ENCODE measurements at places on chromosomes 7 and 10.

DNA sequence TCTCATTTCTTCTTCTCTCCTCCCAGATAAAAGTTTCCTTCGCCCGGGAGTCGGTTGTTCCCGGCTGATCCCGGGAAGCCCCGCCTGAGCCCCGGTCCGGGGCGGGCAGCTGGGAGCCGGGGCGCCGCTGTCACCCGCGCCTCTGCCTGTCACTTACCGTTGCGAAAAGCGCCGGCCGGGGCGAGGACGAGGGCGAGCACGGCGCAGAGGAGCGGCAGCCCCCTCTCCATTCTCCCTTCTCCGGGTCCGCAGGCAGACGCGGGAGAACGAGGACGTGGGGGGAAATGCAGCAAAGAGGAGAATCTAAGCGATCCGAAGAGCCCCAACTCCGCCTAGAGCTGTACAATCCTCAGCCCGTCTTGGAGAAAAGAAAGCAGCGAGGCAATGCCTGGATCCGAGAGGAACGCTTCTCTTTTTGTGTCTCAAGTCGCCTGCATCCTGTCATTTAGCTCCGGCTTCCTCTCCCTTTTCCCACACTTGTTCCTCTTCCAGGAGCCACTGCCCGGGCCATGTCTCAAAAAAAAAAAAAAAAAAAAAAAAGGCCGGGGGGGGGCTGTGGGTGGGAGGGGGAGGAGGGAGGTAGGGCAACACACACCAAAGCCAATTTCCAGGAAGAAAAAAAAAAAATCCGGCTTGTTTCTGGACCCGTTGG, at the start of gene NRP1:
Gene NRP1, minus strand, starts transcription at position 515 of the 652 bp plus-strand sequence. Its CDS starts 285 bp downstream, at position 230.
- peaks cover 37% of the 10 kb centered on the region for H3K4me1 ChIP-seq
- peak within 1 kb of the TSS; percentile 13 for H3K4me3 ChIP-seq
- peaks cover 35% of the 10 kb centered on the region for H3K27me3 ChIP-seq

DNA sequence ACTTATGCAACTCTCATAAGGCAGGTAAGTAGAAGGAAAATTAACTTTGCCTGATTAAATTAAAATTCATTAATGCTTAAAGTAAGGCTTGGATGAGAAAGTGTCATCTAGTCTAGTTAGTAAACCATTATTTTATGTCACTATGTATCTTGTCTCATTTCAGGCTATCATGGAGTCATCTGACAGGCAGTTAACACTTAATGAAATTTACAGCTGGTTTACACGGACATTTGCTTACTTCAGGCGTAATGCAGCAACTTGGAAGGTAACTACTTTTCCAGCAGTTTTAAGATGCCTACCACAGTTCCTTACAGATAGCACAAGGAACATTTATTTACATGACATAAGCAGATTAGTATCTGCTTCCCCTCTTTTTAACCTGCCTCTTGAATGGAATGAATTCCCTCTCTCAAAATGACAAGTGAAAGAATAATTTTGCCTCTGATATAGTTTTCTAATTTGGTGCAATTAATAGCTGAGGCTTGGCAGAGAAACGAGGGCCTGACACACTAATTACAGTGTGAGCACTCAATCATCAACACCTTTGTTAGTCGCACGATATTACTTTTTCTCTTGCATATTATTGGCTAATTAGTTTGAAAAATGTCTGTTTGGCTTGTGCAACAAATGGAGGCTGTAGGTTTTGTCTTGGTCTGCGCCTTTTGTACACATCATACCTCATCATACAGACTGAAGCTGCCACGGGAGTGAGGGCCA, 245.0 kb downstream of the FOXP2 start:
- no peak for DNase-seq
- H3K36me3 ChIP-seq, result no peaks in the 10 kb centered on the region
- no peak overlapping the region for H3K4me3 ChIP-seq
- H3K4me1 ChIP-seq, result no peaks in the 10 kb centered on the region
- no peaks in the 10 kb centered on the region for H3K27me3 ChIP-seq

GRCh38 chr10:97307441-97307840, 11.6 kb upstream of the FRAT1 start:
- DNase-seq, result no peak
- no peaks in the 10 kb centered on the region for H3K4me1 ChIP-seq
- no peak overlapping the region for H3K27ac ChIP-seq
- no peak overlapping the region for H3K4me3 ChIP-seq
- H3K27me3 ChIP-seq, result no peaks in the 10 kb centered on the region

DNA sequence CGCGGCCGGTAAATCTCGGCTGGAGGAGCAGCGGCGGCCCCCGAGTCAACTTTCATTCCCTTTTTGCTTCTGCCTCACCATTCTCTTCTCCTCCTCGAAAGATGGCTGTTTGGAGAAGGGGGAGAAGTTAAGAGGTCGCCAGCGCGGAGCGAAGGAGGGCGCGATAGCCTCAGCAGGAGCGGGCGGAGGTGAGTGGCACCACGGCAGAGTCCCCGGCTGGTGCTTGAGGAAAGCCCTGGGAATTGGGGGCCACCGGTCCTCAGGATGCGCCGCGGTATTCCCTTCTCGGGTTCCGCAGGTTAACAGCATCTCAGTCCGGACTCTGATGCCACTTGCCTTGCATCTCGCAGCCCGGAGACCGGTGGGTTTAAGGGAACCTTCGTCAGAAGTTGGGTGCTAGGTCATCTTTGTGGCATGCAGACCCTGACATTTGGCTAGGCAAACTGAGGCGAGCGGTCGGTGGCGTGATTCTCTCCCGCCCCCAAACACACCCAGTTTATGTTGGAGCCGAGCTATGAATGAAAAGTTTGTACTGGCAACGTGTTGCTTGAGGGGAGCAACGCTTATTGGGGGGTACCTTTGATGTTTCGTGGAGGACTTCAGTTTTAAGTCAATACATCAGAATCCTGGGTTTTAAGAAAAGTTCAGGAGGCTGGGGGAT, 59.5 kb upstream of the PRPS1L1 start:
- H3K4me1 ChIP-seq, result peaks cover 11% of the 10 kb centered on the region
- peak overlapping the region; percentile 76 for H3K4me3 ChIP-seq
- no peaks in the 10 kb centered on the region for H3K36me3 ChIP-seq

- H3K36me3 ChIP-seq, result no peaks in the 10 kb centered on the region
- H3K27ac ChIP-seq, result no peak overlapping the region
- H3K27me3 ChIP-seq, result no peaks in the 10 kb centered on the region
These were observed 23.0 kb downstream of the ASB15 start for GRCh38 chr7:123624527-123625183.

DNA sequence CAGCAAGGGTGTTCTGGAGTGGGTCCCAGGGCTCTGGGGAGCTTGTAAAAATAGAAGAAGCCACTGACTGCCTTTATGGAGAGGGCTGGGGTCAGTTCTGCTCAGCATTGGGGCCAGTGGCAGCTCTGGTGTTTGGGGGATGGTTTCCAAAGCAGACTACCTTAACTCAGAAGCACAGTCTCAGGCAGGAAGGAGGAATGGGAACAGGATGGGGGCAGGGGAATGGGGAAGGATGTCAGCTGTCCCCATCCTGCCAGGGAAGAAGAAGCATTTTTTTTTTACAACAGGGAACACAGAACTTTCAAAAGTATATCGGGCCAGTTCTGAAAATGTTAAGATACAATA, 28.8 kb downstream of the TSPAN15 start:
- H3K4me1 ChIP-seq, result no peaks in the 10 kb centered on the region
- H3K27ac ChIP-seq, result no peak overlapping the region
- H3K27me3 ChIP-seq, result no peaks in the 10 kb centered on the region
- H3K4me3 ChIP-seq, result no peak overlapping the region
- DNase-seq, result no peak
- H3K36me3 ChIP-seq, result no peaks in the 10 kb centered on the region

GRCh38 chr7:107972941-107973376, 30.0 kb downstream of the LAMB1 start:
- no peak overlapping the region for H3K4me3 ChIP-seq
- H3K27me3 ChIP-seq, result no peaks in the 10 kb centered on the region
- no peaks in the 10 kb centered on the region for H3K36me3 ChIP-seq
- H3K27ac ChIP-seq, result no peak overlapping the region
- DNase-seq, result no peak

DNA sequence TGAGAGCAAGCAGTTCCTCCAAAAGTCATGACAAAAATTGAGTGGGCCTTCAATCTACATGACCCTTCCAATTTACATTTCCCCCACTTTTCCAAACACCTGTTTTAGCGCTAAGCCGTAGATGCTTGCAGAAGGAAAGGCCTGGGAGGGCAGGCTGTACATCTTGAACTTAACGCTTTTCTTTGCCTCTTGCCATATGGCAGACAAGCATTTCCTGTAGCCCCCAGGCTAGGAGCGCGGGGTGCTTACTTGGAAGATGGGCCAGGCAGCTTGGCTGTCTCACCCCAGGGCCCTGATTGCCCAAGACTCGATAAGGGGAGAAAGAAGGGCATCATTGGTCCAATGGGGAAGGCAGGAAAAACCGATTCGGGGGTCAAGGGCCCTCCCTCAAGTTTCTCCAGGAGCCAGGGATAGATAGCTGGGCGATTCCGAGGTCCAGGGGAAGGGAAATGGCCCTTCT, 1.8 kb downstream of the HOXA10 start:
- no peak for DNase-seq
- peak overlapping the region; percentile 96 for H3K27ac ChIP-seq
- H3K4me1 ChIP-seq, result peaks cover 8% of the 10 kb centered on the region
- no peaks in the 10 kb centered on the region for H3K27me3 ChIP-seq
- H3K4me3 ChIP-seq, result peak overlapping the region; percentile 78
- peaks cover 4% of the 10 kb centered on the region for H3K36me3 ChIP-seq

- H3K4me1 ChIP-seq, result peaks cover 13% of the 10 kb centered on the region
- no peaks in the 10 kb centered on the region for H3K27me3 ChIP-seq
- no peak overlapping the region for H3K4me3 ChIP-seq
- peak; percentile 21 for DNase-seq
These were observed 26.1 kb downstream of the WAC start for GRCh38 chr10:28558923-28559508.

- H3K4me1 ChIP-seq, result peaks cover 43% of the 10 kb centered on the region
- H3K4me3 ChIP-seq, result peak overlapping the region; percentile 71
- H3K27ac ChIP-seq, result peak overlapping the region; percentile 66
- peaks cover 25% of the 10 kb centered on the region for H3K36me3 ChIP-seq
These were observed 376 bp downstream of the GNA12 start for GRCh38 chr7:2843711-2844152.

- DNase-seq, result no peak
- H3K4me3 ChIP-seq, result no peak overlapping the region
- no peaks in the 10 kb centered on the region for H3K4me1 ChIP-seq
- no peaks in the 10 kb centered on the region for H3K36me3 ChIP-seq
- no peaks in the 10 kb centered on the region for H3K27me3 ChIP-seq
- no peak overlapping the region for H3K27ac ChIP-seq
These were observed 39.0 kb downstream of the DIP2C start for GRCh38 chr10:650441-650851.

DNA sequence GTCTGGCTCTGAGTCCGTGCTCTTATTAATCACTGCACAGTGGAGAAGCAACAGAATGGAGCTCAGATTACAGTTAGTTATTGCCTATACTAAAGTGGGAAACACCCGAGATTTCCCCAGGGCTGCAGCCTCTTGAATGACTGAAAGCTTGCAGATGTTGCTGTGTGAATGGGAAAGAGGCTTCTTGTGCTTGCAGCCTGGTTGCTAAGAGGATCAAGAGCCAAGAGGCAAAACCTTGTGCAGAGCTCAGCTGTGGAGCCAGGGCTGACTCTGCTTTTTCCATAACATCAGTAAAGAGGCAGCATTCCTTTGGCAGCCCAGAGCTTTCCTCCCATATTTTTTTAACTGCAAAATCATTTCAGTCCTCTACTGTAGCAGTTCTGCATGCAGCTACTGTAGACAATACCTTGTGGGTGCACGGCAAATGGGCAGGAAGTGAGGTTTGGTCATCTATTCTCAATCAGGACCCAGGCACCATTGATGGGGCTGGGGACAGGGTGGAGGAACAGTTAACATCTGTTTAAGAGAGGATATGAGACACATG, 86.5 kb downstream of the RALA start:
- H3K27me3 ChIP-seq, result no peaks in the 10 kb centered on the region
- H3K4me1 ChIP-seq, result peaks cover 3% of the 10 kb centered on the region
- H3K4me3 ChIP-seq, result no peak overlapping the region
- H3K36me3 ChIP-seq, result peaks cover 3% of the 10 kb centered on the region
- peak; percentile 54 for DNase-seq
- no peak overlapping the region for H3K27ac ChIP-seq

- H3K36me3 ChIP-seq, result no peaks in the 10 kb centered on the region
- DNase-seq, result peak; percentile 69
- no peak overlapping the region for H3K4me3 ChIP-seq
- no peaks in the 10 kb centered on the region for H3K27me3 ChIP-seq
- peaks cover 4% of the 10 kb centered on the region for H3K4me1 ChIP-seq
- peak overlapping the region; percentile 5 for H3K27ac ChIP-seq
These were observed 111.3 kb upstream of the ASAH2 start for GRCh38 chr10:50362547-50363125.

DNA sequence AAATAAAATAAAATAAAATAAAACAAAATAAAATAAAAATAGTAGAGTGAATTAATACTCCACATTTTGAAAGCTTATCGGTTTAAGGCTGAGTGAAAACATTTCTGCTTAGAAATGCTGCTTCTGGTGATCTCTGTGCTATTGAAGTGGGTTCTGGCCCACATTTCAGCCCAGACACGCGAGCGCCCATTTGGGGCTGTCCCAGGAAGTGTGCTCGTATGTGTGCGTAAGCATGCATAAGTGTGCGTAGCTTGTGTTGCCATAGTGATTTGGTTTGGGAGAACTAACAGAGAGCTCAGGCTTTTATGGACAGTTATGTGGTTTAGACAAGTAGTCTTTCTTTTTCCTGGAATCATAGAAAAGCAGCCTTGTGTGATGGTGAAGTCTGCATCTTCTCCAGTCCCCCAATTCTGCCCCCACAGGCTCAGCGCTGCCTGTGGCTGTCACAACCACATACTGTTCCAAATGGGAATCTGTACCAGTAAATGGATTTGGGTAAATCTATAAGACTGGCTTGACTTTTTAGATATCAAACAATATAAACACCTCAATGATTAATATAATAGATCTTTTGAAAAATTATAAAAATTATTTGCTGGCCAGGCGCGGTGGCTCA, 29.8 kb upstream of the PURB start:
- no peak overlapping the region for H3K27ac ChIP-seq
- peak; percentile 64 for DNase-seq
- H3K4me3 ChIP-seq, result no peak overlapping the region

Measured in common myeloid progenitor, CD34-positive (primary cell).